ENCODE measurements at places on chromosomes 5 and 9.

GRCh38 chr9:104256031-104256695, 162.1 kb downstream of the SMC2 start:
- no peak for DNase-seq

GRCh38 chr5:146345240-146345577, 6.6 kb downstream of the POU4F3 start:
- no peak for DNase-seq

DNA sequence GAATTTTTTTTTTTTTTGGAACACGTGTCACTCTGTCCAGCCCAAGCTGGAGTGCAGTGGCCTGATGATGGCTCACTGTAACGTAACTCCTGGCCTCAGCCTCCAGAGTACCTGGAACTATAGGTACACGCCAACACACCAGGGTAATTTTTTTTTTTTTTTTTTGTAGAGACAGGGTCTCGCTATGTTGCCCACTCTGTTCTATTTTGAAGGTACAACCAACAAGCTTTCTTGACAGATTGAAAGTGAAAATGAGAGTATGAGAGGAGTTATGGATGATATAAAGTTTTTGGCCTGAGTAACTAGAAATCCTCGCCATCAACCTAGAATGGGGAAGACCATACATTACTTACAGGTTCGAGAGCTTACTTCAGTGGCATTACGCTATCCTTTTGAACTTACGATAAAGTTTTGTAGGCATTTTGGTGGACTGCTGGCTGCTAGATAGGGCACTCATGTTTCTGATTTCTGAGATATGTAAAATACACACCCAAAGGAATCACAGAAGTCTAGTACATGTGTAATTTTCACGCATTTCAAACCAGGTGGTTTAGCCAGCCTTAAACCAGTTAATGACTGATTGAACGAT, 806 bp upstream of the CDC42SE2 start:
- DNase-seq, result no peak

GRCh38 chr9:131284856-131285255, 4.7 kb upstream of the PLPP7 start:
- no peak for DNase-seq

DNA sequence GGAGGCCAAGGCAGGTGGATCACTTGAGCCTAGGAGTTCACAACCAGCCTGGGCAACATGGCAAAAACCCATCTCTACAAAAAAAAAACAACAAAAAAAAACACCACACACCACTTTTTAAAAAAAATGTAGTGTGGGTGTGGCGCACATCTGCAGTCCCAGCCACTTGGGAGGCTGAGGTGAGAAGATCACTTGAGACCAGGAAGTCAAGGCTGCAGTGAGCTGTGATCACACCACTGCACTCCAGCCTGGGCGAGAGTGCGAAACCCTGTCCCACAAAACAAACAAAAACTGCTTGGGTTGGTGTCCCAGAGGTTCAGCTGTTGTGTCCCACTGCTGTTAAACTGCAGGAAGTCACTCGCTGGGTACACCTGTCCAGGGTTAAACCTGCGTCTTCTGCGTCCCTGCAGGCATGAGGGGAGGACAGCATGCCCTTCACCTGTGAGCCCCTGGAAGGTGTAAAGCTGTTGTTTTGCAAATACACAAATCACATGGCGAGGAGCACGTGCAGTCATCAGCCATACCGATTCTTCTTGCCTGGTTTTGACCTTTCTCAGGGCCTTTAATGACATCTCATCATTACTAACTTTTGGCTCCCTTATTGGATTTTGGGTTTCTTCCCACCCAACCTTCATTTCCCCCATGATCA, 29.3 kb upstream of the CLPTM1L start:
- no peak for DNase-seq
